ENCODE measurements at places on chromosomes 5 and 9.

DNA sequence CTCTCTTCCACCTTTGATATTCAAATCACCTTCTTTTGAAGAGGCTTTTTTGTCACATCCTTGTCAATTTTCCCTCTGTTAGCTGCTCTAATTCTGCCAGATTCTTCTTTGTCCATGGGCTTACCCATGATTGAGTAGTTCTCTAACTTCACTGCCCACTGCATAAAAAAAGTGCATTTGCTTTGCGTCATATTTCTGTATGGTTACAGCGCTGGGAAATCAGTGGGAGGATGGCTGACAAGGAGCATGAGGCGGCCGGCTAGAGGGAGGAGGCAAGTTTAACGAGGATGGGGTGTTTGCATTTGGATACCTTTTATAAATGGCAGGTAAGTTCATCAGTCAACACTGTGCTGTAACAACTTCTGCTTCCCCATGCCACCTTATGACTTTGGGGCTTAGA, 116.5 kb upstream of the LHFPL2 start:
- DNase-seq = no peak

DNA sequence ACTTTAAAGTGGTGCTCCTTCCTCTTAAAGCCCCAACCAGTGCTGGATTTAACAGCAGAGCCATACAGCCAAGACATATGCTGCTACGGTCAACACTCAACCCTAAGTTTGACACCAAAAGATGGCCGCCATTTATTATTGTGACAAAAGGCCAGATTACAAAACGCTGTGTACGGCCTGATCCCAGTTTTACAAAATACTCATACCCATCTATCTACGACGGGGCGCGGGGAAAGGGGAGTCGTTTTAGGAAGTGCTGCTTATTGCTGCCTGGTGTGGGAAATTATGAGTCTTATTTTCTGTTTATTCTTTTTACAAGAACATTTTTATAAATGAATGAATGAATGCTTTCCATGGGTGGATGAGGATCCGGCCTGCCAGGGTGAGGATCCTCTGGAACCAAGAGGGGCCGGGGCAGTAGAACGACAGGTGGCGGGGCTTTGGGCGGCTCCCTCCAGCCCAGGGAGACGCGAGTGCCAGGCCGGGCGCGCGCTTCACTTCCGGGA, 457 bp upstream of the IDNK start:
- no peak for DNase-seq

DNA sequence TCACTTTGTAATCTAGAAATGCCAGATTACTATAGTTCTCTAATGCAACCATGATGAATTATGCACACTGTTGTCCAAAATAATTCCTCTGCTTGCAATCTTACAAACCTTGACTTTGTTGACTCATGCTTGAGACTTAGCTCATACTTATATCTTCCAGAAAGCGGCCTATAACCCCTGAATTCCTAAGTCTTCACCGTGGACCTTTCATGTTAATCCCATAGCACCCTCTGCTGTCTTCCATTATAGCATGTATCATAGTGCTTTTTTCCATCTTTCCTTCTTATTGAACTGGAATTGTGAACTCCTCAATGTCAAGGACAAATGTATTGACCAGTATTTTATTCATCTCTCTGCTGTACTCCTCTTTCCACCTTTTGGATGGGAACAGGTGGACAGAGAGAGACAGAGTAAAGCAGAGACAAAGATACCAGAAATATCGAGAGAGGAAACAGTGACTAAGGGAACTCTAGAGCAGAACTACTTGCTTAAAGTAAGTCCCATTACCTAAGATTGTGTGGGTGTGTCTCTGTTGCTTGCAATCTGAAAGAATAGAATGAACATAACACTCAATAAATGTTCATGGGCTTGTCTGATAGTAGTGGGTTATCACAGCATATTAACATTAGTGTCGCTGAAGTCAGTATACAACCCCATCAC, 110.0 kb downstream of the LURAP1L start:
- no peak for DNase-seq

DNA sequence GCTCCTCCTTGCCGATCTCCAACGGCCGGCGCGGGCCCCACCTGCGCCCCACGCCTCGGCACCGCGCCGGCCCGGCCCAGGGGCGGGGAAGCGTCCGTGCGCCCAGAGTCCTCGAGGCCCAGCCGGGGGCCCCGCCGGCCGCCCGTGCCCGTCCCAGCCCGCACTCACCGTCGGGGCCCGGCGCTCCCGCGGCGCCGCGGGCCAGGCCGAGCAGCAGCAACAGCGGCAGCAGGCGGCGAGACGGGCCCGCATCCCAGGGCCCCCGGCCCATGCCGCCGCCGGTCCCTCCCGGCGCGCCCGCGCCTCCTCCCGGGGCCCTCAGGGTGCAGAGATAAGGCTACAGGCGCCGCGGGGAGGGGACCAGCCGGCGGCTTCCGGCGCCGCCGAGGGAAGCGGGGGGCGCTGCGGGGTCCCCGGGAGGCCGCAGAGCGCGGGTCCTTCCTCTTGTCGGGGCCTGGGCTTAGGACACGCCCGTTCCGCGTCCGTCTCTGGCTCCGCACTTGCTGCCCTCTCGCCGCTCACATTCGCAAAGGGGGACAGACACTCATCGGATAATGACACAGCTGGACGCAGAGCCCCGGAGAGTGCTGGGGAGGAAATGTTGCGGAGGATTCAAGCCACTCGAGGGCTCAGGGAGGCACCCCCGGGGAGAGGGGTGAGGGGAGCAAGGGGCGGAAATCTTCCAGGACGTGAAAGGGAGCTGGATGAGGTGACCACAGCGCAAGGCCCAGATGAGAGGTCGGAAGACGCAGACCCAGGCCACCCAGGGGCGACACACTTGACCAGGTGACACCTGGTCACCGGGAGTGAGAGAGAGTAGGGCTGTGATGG, at the start of gene SUSD1:
TSS of gene SUSD1 (minus strand) at position 333 of the 831 bp plus-strand sequence. CDS start at position 271, 62 bp downstream.
- DNase-seq = no peak

- DNase-seq = no peak
These were observed 6.8 kb upstream of the CLINT1 start for GRCh38 chr5:157865781-157866180.

DNA sequence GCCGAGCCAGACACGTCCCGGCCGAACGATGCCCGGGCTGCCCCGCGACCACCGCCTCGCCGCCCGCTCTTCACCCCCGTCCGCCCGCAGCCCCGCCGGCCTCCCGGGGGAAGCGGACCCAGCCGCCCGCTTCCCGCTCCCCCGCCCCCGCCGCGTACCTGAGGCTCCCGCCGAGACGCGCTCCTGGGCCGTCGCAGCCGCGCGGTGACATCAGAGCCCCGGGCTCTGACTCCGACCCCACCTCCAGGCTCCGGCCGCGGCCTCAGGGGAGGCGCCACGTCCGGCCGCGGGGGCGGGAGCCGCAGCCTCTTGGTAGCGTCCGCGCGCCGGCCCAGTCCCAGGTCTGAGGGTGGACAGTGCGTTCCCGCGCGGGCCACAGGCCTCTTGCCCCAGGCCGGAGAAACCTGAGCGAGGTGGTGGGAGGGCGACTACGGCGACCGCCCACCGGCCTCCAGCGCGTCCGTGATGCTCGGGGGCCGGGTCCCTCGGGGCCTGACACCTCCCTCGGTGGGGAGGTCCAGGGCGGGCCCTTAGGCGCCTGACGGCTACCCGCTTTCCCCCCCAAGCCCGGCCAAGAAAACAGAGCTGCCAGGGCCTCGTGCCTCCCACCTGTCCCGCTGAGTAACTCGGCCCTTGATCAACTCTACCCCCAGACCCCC, at the start of gene SHROOM1:
TSS of gene SHROOM1 (minus strand) at position 212 of the 659 bp plus-strand sequence. CDS start 4,507 bp downstream, outside the sequence.
- no peak for DNase-seq

GRCh38 chr9:36486329-36486932, 86.3 kb upstream of the MELK start:
- no peak for DNase-seq

DNA sequence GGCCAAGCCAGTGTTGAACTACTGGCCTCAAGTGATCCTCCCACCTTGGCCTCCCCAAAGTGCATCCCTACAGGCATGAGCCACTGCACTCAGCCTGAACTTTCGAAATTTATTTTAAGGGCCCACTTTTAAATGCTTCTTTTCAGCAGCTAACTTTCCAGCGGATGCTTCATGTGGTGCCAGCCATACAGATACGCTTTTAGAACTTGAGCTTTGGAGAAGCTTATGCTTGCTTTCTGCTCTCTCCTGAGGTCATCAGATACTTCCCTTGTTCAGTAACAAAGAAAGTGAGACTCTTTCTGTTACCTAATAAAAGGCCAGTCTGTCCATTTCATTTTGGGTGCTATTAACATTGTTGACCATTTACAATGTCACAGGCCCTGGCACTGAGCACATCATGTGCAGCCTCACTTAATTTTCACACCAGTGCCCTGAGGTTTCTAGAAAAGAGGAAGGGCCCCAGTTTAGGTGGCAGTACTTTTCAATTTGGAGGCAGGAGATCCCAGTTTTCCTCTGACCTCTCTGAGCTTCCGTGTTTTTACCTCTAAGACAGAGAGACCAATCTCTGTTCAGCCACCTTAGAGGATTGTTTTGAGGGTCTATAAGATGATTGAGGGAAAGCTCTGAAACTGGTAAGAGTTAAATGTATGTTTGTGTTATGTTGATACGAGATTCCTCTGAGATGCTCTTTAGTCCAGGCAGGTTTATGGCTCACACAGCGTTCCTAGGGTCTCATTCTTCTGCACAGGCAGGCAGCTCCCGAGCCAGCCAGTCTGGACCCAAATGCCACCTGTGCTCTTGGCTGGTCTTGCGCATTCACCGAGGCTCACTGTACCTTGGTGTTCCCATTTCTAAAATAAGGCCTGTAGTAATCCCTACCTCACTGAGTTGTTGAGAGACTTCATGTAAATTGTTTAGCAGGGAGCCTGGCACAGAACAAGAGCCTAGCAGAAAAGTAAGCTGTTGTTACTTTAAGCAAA, 4.4 kb downstream of the ABL1 start:
- no peak for DNase-seq

- no peak for DNase-seq
These were observed 36.6 kb downstream of the FAM114A2 start for GRCh38 chr5:154002093-154002492.

- DNase-seq = no peak
These were observed 78.2 kb upstream of the ADCY2 start for GRCh38 chr5:7317751-7318150.

GRCh38 chr5:146052780-146053179, 52.6 kb downstream of the PLAC8L1 start:
- DNase-seq = no peak

DNA sequence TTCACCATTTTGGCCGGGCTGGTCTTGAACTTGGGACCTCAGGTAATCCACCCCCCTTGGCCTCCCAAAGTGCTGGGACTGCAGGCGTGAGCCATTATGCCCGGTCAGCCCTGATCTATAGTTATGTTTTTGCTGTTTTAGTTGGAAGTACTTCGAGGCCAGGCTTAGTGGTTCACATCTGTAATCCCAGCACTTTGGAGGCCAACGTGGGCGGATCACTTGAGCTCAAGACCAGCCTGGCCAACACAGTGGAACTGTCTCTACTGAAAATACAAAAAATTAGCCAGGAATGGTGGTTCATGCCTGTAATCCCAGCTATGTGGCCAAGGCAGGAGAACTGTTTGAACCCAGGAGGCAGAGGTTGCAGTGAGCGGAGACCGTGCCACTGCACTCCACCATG, 2.0 kb downstream of the HSPA9 start:
- no peak for DNase-seq

- no peak for DNase-seq
These were observed 52.7 kb downstream of the PRR16 start for GRCh38 chr5:120516805-120517204.
